ENCODE measurements at places on chromosomes 6 and 20.

DNA sequence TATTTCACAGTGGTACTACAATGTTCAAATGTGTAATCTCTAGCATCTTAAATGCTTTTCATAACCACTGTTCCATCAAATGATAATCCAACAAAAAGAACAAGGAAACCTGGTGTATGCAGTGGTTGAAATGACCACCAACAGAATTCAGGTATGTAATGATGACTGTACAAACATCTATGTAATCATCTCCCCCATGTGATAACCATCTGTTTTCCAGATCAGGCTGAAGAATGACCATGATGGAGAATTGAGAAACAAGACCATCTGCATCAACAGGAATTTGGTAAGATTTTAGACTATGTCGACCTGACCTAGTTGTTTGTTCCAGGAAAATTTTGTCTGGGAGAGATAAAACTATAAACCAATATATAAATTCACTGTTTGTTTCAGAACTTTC lies 81.3 kb upstream of the ASCC3 start:
- no peak for DNase-seq

DNA sequence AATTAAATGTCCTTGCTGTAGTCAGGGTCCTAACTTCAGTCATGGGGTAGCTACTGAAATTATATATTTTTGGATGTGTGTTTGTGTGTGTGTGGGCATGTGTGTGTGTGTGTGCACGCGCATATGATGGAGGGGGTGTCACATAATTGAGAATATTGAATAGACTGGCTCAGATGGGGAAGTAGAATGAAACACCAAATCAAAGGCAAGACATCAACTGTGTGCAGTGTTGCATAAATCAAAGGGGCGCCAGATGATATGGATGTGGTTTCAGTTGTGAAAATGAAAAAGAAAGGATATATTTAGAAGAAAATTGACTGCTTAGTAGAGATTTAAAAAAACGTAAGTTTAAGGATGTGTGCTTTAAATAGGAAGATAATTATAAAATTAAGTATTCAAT lies 144.2 kb upstream of the CEP162 start:
- DNase-seq = no peak

DNA sequence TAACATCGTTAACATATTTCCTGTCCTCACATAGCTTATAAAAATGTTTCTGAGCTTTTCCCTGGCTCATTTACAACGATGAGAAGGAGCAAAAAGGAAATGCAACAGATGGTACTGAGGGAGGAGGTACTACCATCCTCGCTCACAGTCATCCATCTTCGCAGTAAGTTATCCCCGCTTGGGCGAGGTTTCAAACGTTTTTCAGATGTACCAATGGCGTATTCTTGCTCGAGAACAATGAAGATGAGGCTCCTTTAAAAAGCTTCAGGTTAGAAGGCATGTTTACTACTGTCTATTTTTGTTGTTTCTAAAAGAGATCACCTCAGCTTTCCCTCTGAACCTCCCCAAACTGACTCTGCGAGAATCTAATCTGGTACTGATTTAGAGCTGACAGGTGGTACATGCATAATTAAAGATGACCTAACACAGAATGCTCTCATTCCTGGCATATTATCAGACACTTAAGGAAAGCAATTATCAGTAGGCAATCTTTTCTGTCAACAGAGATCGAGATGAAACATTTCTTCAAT lies 178.7 kb downstream of the GJA10 start:
- no peak for DNase-seq

- DNase-seq = peak; percentile 86
Measured at GRCh38 chr6:30744054-30744805, at the start of gene IER3. Gene IER3, minus strand, starts transcription at chr6:30744547. Its CDS starts 29 bp downstream, at chr6:30744518.

- DNase-seq = no peak
Measured at GRCh38 chr20:50624351-50625016, 66.9 kb downstream of the RIPOR3 start.

DNA sequence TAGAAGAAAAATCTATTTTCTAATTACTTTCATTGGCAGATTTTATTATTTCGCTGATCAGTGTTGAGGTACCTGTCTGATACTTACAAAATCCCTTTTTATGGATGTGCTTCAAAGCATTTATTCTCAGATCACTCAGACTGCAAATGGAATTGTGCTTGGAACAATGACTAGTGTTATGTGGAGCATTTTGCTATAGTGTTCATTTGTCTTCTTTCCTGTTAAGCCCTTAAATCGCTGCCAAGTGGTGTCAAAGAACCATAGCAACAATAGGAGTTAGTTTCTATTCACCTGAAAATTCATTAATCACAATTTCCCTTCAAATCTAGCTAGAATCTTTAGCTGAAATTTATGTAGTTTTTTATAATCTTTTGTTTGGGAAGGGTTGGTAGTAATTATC lies 29.8 kb downstream of the SMPDL3A start:
- no peak for DNase-seq

DNA sequence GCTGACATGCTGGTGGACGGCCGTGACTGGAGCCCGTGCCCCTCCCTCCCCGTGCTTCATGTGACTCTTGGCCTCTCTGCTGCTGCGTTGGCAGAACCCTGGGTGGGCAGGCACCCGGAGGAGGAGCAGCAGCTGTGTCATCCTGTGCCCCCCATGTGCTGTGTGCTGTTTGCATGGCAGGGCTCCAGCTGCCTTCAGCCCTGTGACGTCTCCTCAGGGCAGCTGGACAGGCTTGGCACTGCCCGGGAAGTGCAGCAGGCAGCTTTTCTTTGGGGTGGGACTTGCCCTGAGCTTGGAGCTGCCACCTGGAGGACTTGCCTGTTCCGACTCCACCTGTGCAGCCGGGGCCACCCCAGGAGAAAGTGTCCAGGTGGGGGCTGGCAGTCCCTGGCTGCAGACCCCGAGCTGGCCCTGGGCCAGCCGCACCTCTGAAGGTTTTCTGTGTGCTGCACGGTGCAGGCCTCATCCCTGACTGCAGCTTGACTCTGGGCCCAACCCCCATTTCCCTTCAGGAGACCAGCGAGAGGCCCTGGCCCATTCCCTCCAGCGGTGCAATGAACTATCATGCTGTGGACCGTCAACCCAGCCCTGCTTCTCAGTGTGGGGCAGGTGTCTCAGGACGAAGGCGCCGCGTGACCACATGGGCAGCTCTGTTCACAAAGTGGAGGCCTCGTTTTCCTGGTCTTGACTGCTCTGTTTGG lies 8.1 kb downstream of the NPBWR2 start:
- DNase-seq = no peak

GRCh38 chr6:124536842-124537191 lies 425.4 kb upstream of the RNF217 start:
- no peak for DNase-seq

- DNase-seq = no peak
Measured at GRCh38 chr6:65410309-65410708, 296.7 kb downstream of the EYS start.

DNA sequence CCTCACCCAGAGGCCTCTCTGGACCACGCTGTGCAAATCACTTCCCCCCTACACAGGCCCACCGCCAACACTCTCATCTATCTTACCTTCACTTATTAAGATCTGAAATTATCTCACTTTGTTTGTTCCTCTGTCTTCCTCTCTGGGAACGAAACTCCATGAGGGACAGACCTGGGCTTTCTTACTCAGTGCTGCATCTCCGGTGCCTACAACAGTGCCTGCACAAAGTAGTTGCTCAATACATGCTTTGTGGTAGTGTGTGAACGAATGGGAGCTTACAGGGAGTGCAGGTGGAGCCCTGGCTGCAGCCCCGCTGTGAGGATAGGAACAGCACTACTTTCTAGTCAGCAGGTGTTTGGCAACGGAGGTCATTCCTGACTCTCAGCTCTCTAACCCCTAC lies 5.3 kb downstream of the CASS4 start:
- no peak for DNase-seq

DNA sequence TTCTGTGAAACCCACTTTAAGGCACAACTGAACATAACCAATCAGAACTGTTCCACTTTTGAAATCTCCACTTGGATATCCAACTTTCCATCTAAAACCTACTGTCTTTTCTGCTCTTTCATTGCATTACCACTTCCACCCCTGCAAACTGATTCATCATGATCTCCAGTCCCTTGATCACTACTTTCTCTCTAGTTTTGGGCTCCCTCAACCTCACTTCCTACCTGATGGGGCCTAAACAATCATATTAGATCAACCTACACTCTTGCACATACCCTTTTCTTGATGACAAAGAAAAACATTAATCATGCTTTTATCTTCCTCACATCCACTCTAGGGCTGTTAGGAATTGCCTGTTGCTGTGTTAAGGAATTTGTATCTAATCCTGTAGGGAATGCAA lies 137.6 kb downstream of the PDSS2 start:
- DNase-seq = no peak

DNA sequence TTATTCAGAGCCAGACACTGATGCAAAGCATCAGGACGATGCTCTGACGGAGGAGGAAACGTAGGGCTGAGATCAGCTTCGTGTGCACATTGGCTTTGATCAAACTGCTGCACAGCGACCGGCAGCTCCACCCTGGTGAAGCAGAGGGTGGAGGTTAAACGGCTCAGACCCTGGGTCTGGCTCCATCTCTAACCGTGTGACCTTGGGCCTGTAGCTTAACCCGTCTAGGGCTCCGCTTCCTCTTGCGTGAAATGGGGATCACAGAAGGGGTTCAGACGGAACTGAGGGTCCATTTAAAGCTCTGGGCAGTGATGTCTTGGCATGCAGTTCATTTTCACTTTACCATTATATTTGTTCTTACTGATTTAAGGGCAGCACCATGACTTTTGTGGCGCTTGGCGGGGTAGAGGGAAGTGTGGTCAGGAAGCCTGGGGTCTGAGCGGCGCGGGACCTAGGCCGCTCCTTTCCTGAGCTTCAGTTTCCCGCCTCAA lies 644 bp downstream of the RBL1 start:
- peak; percentile 25 for DNase-seq

DNA sequence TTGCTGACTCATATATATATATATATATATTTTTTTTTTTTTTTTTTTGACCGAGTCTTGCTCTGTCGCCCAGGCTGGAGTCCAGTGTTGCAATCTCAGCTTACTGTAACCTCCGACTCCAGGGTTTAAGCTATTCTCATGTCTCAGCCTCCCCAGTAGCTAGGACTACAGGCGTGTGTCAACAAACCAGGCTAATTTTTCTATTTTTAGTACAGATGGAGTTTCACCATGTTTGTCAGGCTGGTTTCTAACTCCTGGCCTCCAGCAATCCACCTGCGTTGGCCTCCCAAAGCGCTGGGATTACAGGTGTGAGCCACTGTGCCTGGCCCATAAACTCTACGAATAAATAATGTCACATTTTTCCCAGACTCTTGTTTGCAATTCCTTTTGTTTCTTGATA lies 4.8 kb downstream of the LRP11 start:
- no peak for DNase-seq

DNA sequence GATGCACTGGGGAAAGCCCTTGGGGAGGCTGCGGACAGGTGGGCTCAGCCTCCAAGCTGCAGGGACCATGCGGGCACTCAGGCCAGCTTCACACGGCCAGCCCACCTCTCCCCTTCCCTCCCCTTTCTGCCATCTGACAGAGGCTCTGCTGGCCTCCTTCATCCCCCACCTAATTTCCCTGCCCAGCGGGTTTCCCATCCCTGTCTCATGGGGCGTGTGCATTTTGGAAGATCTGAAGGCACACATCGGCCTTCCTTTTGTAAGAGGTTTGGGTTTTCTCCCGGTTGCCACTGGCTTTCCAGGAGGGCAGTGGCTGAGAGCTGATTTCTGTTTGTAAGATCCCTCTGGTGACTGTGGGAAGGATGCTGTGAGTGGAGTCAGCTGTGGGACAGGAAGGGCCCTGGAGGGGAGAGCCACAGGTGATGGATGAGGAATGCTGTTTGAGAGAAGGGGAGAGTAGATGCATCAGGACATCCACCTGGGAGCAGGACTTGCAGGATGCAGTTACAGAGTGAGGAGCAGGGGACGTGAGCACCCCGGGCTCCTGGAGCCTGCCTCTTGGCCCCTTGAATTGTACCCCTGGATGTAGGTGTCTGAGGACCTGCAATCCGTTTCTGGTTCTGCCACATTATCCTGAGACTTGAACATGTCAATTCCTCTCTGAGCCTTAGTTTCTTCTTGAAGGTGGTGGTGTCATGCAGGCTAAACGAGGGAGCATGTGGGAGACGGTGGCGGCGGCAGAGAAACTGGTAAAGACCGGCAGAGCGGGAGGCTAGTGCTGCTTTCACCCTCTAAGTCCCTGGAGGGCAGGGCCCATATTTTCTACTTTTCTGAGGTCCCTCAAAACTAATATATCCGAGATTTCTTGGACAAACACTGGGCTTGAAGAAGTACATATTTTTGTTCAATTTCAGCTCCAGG lies 5.9 kb upstream of the TUBB1 start:
- no peak for DNase-seq

GRCh38 chr20:32244150-32244823 lies 33.2 kb upstream of the KIF3B start:
- DNase-seq = no peak

- no peak for DNase-seq
Measured at GRCh38 chr6:122733259-122733658, 46.3 kb upstream of the FABP7 start.

DNA sequence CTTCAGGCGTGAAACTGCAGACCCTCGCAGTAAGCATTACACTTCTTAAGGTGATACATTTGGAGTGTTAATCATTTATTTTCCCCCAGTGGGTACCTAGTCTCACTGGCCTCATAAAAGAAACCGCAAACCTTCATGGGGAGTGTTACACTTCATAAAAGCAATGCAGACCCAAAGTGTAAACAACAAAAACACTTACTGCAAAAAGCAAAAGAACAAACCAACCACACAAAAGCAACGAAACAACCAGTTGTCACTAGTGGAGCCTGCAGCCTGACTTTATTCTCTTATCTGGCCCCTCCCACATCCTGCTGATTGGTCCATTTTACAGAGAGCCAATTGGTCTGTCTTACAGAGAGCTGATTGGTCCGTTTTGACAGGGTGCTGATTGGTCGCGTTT lies 23.8 kb downstream of the LY86 start:
- DNase-seq = no peak

- no peak for DNase-seq
Measured at GRCh38 chr20:50343125-50343489, 152.5 kb downstream of the CEBPB start.

- DNase-seq = no peak
Measured at GRCh38 chr6:117169781-117170281, 95.5 kb upstream of the VGLL2 start.

- no peak for DNase-seq
Measured at GRCh38 chr20:53395188-53395923, 198.3 kb downstream of the ZNF217 start.

GRCh38 chr6:155894758-155895157 lies 439.1 kb upstream of the NOX3 start:
- DNase-seq = no peak

GRCh38 chr20:63552481-63553249 lies 1.3 kb upstream of the FNDC11 start:
- DNase-seq = no peak

- no peak for DNase-seq
Measured at GRCh38 chr20:40754339-40754943, 65.4 kb upstream of the MAFB start.

DNA sequence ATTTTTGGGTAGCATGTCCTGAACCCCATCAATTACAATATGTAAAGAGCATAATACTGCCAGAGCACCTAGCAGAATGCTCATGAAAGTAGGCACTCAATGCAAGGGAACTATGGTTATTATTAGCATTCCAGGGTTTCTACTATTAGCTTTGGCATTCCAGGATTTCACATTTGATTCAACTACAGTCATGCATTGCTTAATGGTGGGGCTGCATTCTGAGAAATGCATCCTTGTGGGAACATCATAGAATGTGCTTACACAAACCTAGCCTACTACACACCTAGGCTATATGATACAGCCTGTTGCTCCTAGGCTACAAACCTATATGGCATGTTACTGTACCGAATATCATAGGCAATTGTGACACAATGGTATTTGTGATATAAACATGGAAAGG lies 247.8 kb downstream of the CD83 start:
- DNase-seq = peak; percentile 12
